ENCODE measurements at places on chromosomes 7 and 10.
A peak's percentile ranks its signal among the peaks of the same experiment; 100 is the strongest.

DNA sequence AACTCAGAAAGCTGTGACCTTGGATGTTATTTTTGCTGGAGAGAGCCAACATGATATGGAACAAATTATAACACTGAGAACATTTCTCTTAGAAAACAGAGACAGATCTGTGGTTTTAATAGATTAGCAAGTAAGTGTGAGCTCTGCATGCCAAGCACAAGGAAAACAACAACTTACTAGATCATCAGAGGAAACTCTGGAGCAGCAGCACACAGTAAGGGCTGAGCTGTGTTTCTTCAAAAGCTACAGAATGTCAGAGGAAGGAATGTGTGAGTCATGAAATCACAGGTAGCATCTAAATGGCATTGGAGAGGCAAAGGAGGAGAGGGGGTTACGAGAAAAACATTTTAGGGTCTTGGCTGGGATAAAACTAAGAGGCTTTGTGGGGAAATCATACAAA is 283.4 kb upstream of the FZD8 start:
- no peak for DNase-seq

DNA sequence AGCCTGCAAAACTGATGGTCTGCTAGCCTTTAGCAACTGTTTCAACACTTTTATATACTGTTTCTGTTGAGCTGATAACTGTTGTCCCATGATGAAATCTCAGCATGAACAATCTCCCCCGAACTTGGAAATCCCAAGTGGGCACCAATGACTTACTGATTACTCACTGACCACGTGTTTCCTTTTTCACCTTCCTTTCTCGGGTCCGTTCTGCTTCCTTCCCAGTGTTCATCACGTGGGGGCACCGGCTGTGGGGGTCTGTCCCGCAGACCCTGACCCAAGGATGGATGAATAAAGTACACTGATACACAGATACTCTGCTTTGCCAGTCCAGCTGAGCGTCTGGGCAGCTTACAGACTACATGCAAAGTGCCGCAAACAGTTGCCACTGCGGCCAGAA is 39.0 kb upstream of the RASGEF1A start:
- DNase-seq, result no peak

- DNase-seq, result no peak
Measured at GRCh38 chr10:43340101-43340500, 31.3 kb upstream of the FXYD4 start.

- no peak for DNase-seq
Measured at GRCh38 chr7:135706038-135706742, 21.8 kb downstream of the SLC13A4 start.

DNA sequence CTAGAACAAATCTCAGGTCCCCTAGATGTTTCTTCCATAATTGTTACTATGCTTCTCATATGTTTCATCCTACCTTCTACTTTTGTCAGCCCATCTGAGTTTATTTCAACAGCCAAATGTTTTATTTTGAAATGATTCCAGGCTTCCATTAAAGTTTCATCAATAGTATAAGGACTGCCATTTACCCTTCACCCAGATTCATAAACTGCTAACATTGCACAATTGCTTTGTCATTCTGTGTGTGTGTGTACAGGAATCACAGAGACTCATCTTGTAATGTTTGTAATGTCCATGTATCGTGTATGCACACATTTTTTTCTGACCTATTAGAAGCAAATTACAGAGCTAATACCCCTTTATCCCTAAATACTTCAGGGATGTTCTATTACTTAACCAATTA is 25.5 kb downstream of the MMRN2 start:
- no peak for DNase-seq

- DNase-seq, result peak; percentile 8
Measured at GRCh38 chr10:78407009-78407711, 373.5 kb downstream of the RPS24 start.

DNA sequence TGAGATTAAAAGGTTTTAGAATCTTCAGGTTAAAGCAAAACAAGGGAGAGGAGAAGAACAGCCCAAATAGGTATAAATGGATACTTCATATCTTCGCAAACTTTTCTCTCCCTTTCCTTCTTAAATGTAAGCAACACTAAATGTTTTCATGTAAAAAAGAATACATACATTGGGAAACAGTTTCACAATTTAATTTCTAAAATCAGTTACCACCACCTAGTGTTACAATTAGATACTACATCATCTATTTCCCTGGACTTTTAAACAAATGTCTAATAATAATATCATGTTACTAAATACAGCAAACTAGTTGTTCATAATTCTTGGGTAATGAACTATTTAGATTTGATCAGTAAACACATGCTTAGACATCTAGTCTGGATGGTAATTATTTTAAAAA is 35.8 kb downstream of the MINDY3 start:
- no peak for DNase-seq

Measured in stimulated activated CD8-positive, alpha-beta memory T cell treated with anti-CD3 and anti-CD28 coated beads, Interleukin-2, amount 100 ng/mL, for 1 hour (primary cell).